ENCODE measurements at places on chromosomes 3 and 15. TPM values are rescaled to one million over a fixed set of nuclear protein-coding genes. Genes with fewer than 3 reads are reported as not detected.

GRCh38 chr3:195896361-195897080, 11.8 kb downstream of the TNK2 start:
- no peak for DNase-seq

DNA sequence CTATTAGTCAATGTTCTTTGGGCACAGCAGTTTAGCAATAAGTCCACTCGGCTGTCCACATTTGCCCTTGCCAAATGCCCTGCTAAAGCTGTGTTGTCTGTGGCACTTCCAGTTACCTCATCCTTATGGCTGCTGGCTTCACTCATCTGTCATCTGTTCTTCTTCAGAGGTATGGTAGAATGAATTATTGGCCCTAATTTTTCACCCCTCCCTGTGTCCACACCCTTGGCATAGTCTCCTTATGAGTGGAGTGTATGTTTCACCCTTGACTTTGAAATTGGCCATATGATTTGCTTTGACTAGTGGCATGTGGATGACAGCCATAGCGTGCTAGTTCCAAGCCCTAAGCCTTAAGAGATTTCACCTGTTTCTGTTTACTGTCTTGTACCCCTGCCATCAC, 72.1 kb upstream of the EPHB1 start:
- DNase-seq, result no peak

VILL gene
- 154 TPM for total RNA-seq

EEF1AKMT4 gene
- not detected for total RNA-seq

C2CD4B gene
- total RNA-seq, result 2.3 TPM

GRCh38 chr3:36695113-36695768, 69.1 kb downstream of the DCLK3 start:
- DNase-seq, result no peak

- no peak for DNase-seq
Observed at GRCh38 chr3:175186511-175186910, 327.4 kb downstream of the NAALADL2 start.

All from stomach (tissue), 19 donors.